ENCODE measurements at places on chromosomes 1 and 21.

- peak overlapping the region; percentile 58 for H3K27ac ChIP-seq
- H3K4me1 ChIP-seq, result peaks cover 30% of the 10 kb centered on the region
- peaks cover 31% of the 10 kb centered on the region for H3K27me3 ChIP-seq
- H3K4me3 ChIP-seq, result peak overlapping the region; percentile 84
Observed at GRCh38 chr1:23422241-23422877, 2.2 kb downstream of the TCEA3 start.

GRCh38 chr1:7482772-7483495, 288.2 kb upstream of the VAMP3 start:
- H3K27ac ChIP-seq, result no peak overlapping the region
- H3K4me3 ChIP-seq, result no peak overlapping the region
- H3K27me3 ChIP-seq, result no peaks in the 10 kb centered on the region
- H3K4me1 ChIP-seq, result no peaks in the 10 kb centered on the region

GRCh38 chr1:12166834-12167492, at the start of gene TNFRSF1B:
Gene TNFRSF1B (plus strand): TSS chr1:12166991. CDS start chr1:12167092, 101 bp downstream.
- H3K27ac ChIP-seq, result peak within 1 kb of the TSS; percentile 95
- H3K27me3 ChIP-seq, result no peaks in the 10 kb centered on the region
- peak within 1 kb of the TSS; percentile 99 for H3K4me3 ChIP-seq
- H3K36me3 ChIP-seq, result peaks cover 33% of the 10 kb centered on the region

GRCh38 chr1:80365359-80366021, 1359.0 kb upstream of the ADGRL4 start:
- H3K27ac ChIP-seq, result no peak overlapping the region
- no peaks in the 10 kb centered on the region for H3K27me3 ChIP-seq
- H3K36me3 ChIP-seq, result no peaks in the 10 kb centered on the region
- no peak overlapping the region for H3K4me3 ChIP-seq
- no peak for DNase-seq
- H3K4me1 ChIP-seq, result no peaks in the 10 kb centered on the region

GRCh38 chr1:38134294-38134755, 87.7 kb upstream of the POU3F1 start:
- no peaks in the 10 kb centered on the region for H3K4me1 ChIP-seq
- no peak overlapping the region for H3K27ac ChIP-seq
- no peaks in the 10 kb centered on the region for H3K36me3 ChIP-seq
- H3K4me3 ChIP-seq, result no peak overlapping the region
- H3K27me3 ChIP-seq, result peaks cover 64% of the 10 kb centered on the region

- no peak overlapping the region for H3K4me3 ChIP-seq
- H3K27ac ChIP-seq, result no peak overlapping the region
- H3K4me1 ChIP-seq, result peaks cover 17% of the 10 kb centered on the region
- peaks cover 11% of the 10 kb centered on the region for H3K36me3 ChIP-seq
Observed at GRCh38 chr1:213017447-213018273, 2.0 kb upstream of the ANGEL2 start.

DNA sequence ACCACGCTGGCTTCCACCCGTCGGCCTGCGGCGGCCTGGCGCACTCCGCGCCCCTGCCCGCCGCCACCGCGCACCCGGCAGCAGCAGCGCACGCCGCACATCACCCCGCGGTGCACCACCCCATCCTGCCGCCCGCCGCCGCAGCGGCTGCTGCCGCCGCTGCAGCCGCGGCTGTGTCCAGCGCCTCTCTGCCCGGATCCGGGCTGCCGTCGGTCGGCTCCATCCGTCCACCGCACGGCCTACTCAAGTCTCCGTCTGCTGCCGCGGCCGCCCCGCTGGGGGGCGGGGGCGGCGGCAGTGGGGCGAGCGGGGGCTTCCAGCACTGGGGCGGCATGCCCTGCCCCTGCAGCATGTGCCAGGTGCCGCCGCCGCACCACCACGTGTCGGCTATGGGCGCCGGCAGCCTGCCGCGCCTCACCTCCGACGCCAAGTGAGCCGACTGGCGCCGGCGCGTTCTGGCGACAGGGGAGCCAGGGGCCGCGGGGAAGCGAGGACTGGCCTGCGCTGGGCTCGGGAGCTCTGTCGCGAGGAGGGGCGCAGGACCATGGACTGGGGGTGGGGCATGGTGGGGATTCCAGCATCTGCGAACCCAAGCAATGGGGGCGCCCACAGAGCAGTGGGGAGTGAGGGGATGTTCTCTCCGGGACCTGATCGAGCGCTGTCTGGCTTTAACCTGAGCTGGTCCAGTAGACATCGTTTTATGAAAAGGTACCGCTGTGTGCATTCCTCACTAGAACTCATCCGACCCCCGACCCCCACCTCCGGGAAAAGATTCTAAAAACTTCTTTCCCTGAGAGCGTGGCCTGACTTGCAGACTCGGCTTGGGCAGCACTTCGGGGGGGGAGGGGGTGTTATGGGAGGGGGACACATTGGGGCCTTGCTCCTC, 1.9 kb downstream of the OLIG2 start:
- no peak overlapping the region for H3K27ac ChIP-seq
- H3K4me3 ChIP-seq, result no peak overlapping the region
- H3K36me3 ChIP-seq, result peaks cover 2% of the 10 kb centered on the region
- peaks cover 14% of the 10 kb centered on the region for H3K4me1 ChIP-seq
- DNase-seq, result no peak

DNA sequence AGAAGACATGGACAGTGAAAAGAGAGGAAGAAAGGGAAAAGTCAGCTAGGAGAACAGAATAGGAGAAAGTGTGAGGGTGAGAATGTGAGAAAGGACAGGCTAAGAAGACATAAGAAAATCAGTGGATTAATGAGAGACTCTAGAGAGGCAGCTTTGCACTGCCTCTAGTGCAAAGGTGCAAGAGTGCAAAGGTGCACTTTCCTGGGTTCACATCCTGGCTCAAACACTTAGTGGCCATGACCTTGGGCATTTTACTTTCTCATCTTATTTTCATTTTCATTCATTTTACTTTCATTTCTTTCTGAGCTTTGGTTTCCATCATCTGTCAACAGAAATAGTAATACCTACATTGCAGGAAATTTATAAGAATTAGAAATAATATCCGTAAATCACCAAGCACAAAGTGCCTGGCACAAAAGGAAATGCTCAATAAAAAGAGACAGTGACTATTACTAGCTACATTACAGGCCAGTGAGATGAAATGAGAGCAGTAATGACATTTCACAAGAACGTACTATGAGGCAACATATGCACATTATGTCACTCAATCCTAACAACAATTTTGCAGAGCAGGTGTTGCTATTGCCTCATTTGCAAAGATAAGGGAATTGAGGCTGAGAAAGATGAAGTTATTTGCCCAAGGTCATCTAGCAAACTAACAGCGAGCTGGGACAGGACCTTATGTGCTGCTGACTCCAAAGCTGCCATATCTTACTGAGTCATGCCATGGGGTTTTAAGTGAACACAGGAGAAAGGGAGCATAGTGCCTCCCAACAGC, 107.0 kb upstream of the TLR5 start:
- no peak overlapping the region for H3K4me3 ChIP-seq
- no peak for DNase-seq
- H3K4me1 ChIP-seq, result peaks cover 20% of the 10 kb centered on the region
- peaks cover 8% of the 10 kb centered on the region for H3K27me3 ChIP-seq
- H3K27ac ChIP-seq, result no peak overlapping the region
- H3K36me3 ChIP-seq, result no peaks in the 10 kb centered on the region

DNA sequence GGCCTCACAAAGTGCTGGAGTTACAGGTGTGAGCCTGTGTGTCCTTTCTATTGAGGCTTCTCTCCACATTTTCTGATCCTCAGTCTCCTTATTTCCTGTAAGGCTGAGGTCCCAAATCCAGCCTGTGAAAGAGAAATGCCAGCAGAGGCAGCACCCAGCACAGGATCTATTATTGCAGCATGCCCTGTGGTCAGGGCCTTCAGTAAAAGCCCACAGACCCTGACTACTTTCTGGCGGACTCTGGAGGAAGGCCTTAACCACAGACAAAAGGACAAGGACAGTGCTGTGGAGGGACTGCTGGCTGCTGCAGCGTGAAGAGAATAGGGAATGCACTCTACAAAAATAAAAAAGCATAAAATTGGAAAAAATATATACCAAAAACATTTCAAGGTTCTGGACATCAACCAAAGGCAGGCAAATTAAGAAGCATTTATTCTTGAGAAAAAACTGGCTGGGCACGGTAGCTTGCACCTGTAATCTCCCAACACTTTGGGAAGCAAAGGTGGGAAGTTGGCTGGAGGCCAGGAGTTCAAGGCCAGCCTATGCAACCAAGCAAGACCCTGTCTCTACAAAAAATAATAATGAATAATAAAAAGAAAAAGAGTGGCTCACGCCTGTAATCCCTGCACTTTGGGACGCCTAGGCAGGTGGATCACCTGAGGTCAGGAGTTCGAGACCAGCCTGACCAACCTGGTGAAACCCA, 9.4 kb upstream of the PGD start:
- no peak overlapping the region for H3K27ac ChIP-seq
- H3K4me3 ChIP-seq, result no peak overlapping the region
- no peak for DNase-seq
- no peaks in the 10 kb centered on the region for H3K27me3 ChIP-seq
- H3K36me3 ChIP-seq, result peaks cover 1% of the 10 kb centered on the region

DNA sequence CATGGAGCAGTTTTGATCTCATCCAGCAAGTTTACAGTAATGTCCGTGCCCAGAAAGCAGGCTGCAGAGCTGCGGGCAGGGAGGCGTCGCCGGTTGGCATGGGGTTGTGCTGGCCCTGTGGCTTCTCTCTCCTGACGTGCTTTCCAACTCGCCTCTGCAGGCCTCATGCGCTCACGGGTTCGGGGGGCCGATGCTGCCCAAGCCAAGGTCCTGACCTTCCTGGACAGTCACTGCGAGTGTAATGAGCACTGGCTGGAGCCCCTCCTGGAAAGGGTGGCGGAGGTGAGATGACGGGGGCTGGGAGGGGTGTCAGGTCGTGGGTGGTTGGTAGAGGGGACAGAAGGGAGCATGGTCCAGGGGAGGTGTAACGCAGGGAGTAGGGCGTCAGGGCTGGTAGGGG, 176.1 kb downstream of the GALNT2 start:
- H3K27ac ChIP-seq, result no peak overlapping the region
- peaks cover 37% of the 10 kb centered on the region for H3K36me3 ChIP-seq
- H3K4me1 ChIP-seq, result peaks cover 13% of the 10 kb centered on the region
- H3K27me3 ChIP-seq, result no peaks in the 10 kb centered on the region
- H3K4me3 ChIP-seq, result no peak overlapping the region
